ENCODE measurements at places on chromosomes 7 and 10.

- no peak for DNase-seq
Observed at GRCh38 chr10:70312972-70313371, 29.2 kb upstream of the NPFFR1 start.

- DNase-seq, result no peak
Observed at GRCh38 chr10:6603142-6604125, 23.4 kb upstream of the PRKCQ start.

DNA sequence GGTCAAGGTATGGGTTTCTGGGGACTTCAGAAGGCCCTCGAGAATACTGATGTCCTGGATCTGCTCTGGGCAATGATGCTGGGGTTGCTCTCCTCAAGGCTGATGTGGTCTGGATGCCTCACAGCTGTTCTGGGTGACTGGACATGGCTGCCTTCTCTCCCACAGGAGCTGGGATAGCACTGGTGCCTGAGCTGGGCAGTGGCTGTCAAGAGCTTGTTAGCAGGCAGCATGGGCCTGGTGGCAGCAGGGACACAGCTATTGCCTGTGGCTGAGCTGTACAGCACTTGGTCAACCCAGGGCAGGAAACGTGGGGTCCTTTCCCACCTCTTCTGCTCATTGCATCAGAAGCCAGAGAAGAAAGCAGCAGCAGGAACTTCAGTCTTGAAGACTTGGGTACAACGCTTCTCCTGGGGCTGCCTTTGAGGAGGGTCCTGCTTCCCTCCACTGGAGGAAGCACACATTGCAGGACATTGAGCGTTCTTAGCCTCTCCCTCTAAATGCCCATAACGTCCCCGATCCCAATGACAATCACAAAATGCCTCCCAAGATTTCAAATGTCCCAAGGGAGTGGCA, 13.0 kb downstream of the ADCYAP1R1 start:
- DNase-seq, result no peak

GRCh38 chr10:3249307-3249889, 76.8 kb upstream of the PITRM1 start:
- DNase-seq, result no peak

DNA sequence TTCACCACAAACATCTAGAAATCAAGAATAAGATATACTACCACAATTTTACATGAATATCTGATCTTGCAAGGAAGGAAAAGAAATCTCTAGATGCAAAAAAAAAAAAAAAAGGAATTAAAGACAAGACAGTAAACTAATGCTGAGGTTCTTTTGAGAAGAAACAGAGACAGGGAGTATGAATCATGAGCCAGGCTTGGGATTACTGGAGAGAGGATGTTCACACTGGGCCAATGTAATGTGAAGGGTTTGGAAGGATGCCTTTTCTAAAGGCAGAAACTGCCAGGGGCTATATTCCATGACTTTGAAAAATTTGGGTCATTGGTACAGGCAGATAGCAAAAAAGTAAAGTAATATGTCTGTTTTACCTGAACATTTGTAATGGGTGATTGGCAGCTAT, 573.0 kb upstream of the IGFBP3 start:
- DNase-seq, result no peak

Data from NCI-H146 (cell line).